Foreskin keratinocyte (primary cell): ENCODE measurements at places on chromosomes 4 and X.

DNA sequence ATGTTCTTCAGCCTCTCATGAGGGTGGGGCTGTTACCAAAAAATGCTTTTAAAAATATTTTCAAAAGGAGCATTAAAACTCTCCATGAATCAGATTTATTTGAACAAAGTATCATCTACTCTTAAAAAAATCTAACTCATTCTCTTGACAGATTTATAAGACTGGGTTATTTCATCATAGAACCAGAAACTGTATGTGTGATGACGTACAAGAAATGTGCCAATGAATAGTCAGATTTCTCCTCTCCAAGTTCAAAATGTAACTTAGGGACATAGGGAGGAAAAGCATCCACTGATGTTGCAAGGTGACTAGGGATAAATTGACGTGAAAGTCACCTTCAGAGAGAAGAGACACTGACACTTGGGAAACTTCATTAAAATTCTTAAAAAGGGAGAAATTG is 89.1 kb upstream of the CLNK start:
- DNase-seq, result no peak

DNA sequence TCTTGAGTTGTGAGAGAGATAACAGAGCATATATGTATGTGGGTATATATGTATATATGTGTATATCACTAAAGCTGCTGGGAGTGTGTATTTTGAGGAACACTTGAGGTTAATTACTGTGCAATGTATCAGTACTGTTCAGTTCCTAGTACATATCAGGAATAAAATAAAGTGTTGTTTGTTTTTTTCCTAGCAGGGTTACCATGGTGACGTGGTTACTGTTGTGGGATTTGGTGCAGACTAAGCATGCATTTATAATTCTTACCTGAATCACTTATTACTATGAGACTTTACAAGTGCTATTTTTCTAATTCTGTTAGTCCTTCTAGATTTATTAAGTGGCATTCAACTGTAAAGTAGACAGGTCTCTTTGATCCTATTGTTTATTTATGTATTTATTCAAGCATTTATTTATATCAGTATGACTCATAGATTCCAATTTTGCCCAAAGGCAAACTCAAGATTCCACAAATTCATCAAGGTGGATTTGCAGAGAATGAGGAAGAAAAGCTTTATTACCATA is 26.9 kb upstream of the BEX4 start:
- no peak for DNase-seq

GRCh38 chr4:157372567-157372966 is 152.0 kb downstream of the GRIA2 start:
- DNase-seq, result no peak

- DNase-seq, result no peak
These were observed 60.9 kb upstream of the TXK start for GRCh38 chr4:48194971-48195370.

- no peak for DNase-seq
These were observed 417.4 kb downstream of the CCSER1 start for GRCh38 chr4:90544532-90545045.

GRCh38 chr4:22456291-22456690 is 59.6 kb downstream of the ADGRA3 start:
- no peak for DNase-seq

DNA sequence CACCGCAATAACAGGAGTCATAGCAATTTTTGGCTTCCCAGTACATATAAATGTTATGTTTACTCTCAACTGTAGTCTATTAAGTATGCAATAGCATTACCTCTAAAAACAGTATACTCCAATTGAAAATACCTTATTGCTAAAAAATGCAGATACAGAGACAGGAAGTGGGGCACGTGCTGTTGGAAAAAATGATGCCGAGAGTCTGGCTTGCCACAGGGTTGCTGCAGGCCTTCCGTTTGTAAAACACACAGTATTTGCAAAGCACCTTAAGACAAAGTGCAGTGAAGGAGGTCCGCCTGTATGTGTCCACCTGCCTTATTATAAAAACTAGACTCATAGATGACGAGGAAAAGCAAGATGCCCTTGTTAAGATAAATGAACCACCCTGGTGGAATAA is 23.5 kb downstream of the CD99 start:
- no peak for DNase-seq

- DNase-seq, result no peak
These were observed 488.1 kb downstream of the SMARCA1 start for GRCh38 chrX:129035180-129035579.

DNA sequence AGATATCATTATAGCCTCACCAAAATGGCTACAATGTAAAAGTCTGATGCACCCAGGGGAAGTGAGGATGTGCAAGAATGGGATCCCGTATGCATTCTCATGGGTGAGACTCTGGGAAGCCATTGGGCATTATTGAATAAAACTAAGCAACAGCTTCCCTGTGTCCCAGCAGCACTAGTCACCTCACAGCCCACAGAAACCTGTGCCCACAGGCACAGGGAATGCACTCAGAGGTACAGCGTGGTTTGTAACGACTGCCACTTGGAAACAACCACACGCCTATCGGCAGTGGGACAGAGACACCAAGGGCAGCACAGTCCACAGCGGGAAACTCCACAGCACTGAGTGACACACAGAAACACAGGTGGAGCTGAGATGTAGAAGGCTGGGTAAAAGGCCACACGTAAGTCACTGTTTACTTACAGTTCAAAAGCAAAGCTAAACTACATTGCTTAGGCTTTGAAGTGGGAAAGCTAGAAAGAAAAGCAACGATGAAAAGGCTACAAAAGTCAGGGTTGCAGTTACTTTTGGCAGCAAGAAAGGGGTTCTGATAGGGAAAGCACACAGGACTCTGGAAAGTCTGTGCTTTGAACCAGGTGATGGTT is 69.2 kb downstream of the HAUS3 start:
- no peak for DNase-seq

- peak; percentile 73 for DNase-seq
These were observed 42.4 kb upstream of the SLC2A9 start for GRCh38 chr4:10063544-10064300.

- DNase-seq, result no peak
These were observed 2.9 kb downstream of the SEC24B start for GRCh38 chr4:109436504-109436903.

- DNase-seq, result peak; percentile 16
These were observed 238.8 kb downstream of the GRIA3 start for GRCh38 chrX:123422875-123423274.

DNA sequence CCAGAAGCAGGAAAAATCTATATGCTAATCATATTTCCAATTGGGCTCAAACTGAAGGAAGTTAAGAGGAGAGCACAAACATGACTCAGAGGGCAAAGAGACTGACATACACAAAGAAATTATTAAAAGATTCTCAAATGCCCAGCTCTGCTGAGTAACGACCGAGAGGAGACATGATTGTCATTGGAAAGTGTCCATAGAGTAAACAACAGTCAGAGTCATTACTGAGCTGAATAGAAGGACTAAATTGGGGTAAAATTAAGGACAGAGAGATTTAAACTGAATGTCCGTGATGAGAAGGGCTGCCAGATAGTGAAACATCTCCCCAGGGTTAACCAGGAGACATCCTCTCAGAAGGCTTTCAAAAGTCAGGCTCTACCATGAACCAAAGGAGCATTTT is 111.2 kb upstream of the GALNT7 start:
- DNase-seq, result no peak

DNA sequence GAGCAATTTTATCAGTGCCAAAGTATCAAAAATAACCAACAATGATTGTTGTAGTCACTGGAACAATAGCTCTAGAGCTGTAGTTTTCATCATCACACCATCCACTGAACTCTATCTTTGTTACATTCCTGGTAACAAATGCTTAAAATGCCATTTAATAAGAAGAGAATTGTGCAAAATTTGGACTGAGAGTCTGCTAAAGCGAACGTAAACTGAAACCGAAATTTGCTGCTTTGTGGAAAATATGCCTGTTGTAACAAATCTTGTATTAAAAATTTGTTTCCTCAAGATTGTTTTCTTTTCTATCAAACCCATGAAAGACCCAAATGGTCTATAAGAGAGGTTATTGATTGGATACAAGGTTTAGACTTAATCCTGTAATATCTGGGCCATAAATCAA is 109.3 kb upstream of the TECRL start:
- DNase-seq, result no peak
